ENCODE measurements at places on chromosomes 12 and 14. TPM values are rescaled to one million over a fixed set of nuclear protein-coding genes. Genes with fewer than 3 reads are reported as not detected.

DNA sequence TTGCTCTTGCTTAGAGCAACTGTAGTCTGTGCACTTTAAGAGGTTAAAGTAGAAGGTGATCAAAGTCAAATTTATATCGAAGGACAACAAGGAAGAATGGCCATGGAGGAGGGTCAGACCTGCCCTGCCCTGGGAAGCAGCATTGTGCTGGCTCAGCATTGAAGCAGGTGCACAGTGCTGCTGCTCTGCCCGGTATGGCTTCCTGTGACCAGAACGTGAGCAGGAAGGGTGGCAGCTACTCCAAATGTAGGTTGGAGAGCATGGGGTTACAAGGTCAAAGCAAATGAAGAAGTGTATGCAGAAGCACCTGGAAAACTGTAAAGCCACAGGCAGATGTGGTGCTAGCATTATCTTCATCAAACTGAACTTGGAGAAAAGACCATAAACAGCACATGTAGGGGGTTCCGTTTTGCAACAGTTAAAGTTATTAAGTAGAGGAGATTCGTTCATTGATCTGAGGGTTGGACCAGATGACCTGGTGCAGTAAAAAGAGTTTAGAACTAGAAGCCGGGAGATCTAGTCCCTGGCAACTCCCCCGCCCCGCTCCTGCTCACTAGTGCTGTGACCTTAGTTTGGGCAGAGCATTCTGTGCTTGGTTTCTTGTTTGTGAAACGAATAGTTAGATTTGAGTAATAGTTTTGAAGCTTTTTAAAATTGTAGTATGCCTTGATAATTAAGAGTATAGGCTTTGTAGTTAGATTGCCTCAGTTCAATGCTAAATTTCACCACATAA lies 84.2 kb downstream of the SCN8A start:
- DNase-seq = no peak

GRCh38 chr14:67242168-67242420 lies 859 bp downstream of the PALS1 start:
- no peak for DNase-seq

DNA sequence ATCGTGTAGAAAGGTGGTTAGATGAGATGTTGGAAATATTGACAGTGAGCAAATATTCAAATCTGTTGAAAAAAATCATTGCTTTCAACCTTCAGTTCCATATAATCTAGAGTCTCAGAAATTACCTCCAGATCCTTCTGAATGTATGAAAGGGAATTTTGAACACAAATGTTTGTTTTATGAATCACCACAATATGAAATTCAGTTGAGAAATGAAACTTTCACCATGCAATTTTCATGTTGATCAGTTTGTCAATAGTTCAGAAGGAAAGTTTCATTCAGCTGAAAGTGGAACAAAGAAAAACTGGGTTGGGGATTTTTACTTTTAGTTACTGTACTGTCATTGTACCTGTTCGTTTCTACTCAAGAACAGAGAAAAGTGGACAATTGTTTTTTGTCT lies 953.6 kb downstream of the SLC6A15 start:
- DNase-seq = no peak

DNA sequence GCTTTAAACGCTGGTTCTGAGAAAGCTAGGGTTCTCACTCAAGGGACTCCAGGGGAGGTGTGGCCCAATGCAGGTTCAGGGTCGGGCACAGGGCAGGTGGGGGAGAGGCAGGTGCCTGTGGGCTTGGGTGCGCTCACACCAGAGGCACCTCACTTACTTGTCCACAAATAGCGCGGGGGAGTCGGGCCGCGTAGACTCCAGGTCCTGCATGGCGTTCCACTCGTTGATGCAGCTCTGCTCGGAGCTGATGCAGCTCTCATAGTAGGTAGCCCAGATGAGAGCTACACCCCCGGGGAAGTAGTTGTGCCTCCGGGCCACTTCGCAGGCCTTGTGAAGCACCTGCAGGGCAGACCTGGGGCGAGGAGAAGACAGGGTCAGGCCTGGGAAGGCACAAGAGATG lies 49.9 kb downstream of the SSH1 start:
- no peak for DNase-seq

GRCh38 chr12:71415336-71416231 lies 24.0 kb upstream of the LGR5 start:
- peak; percentile 52 for DNase-seq

DNA sequence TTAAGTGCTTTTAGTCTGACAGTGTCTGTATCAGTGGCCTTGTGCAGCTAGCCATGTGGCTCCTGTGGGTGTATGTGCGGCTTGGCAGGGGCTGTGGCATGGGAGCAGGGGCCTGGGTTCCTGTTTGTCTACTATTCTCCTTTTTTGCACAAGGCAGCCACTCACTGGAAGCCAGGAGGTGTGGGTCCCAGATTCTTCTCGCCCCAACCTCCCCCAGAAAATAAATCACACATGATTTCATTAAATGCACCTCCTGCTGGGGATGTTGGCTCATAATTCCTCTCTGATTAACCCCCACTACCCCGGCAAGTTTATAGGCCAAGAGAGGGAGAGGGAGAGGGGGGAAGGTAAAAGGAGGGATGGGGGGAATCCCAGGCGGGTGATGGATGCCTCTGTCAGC lies 17.6 kb downstream of the CALCOCO1 start:
- DNase-seq = no peak

DNA sequence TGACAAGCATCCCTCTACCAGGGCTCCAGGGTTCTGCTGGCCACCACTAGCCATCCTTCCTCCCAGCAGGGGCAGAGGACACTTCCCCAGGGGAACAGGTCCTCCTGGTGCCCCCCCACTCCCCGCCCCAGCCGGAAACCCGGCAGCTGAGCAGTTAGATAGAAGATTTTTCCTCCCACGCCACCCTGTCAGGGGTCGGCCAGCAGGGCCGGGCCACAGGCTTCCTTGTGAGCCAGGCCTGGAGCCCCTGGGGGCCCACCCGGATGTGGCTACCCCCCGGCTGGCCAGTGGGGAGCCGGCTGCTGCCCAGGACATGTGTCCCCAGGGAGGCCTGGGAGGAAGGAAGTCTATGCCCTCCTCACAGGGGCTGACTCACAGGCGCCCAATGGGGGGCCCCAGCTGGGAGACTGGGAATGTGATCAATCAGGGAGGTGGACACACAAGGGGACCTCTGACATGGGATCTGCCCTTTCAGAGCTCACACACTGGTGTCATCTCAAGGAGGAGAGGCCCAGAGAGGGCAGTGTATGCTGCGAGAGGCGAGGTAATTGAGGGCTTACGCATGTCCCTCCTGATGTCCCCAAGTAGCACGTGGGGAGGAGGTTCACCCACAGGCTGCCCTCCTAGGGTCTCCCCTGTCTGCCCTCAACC lies 4.2 kb downstream of the SH2B3 start:
- DNase-seq = no peak

DNA sequence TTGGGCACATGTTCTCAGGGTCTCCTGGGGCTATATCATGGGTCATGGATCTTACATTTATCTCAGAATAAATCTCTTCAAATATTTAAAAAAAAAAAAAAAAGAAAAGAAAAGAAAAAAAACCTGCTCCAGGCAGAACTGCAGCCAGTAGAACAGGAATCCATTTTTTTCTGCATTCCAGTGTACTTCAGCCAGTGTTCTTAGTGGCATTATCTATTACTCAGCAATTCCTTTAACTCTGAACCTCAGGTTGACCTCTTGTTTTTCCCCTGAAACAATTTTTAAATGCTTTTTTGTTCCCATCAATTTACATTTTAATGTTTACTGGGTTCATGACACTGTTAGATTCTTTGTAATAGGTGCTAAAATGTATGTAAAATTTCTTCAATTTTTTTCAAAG lies 66.7 kb upstream of the STXBP6 start:
- no peak for DNase-seq

DNA sequence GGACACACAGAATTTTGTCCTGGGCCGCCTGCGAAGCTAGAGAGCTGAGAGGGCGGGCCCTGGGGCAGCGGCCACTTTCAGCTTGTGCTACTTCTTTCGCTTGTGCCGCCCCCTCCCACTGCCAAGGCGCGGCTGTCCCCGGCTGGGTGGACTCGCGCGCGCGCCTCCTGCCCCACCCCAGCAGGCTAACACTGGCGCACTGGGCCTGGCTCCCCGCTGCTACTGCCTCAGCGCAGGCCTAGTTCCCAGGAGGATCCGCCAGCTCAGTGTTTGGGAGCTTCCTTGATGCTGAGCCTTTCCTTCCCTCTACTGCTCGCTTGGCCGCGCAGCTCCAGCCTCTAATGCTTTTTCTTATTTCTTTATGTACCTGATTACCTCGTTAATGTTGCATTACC lies 27.4 kb upstream of the METAP2 start:
- DNase-seq = peak; percentile 6

- DNase-seq = no peak
Measured at GRCh38 chr12:17206553-17206952, 600.6 kb upstream of the LMO3 start.

GRCh38 chr14:102902523-102903247 lies 19.8 kb upstream of the AMN start:
- DNase-seq = no peak

DNA sequence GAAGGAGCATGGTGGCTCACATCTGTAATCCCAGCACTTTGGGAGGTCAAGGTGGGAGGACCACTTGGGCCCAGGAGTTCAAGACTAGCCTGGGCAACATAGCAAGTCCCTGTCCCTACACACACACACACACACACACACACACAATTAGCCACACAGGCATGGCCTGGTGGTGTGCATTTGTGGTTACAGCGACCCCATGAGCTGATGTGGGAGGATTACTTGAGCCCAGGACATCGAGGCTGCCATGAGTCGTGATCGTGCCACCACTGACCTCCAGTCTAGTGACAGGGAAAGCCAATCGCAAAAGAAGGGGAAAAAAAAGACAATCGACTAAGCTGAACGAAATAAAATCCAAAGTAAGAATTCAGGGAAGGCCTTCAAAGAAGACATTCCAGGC lies 67.9 kb downstream of the TBX3 start:
- no peak for DNase-seq

DNA sequence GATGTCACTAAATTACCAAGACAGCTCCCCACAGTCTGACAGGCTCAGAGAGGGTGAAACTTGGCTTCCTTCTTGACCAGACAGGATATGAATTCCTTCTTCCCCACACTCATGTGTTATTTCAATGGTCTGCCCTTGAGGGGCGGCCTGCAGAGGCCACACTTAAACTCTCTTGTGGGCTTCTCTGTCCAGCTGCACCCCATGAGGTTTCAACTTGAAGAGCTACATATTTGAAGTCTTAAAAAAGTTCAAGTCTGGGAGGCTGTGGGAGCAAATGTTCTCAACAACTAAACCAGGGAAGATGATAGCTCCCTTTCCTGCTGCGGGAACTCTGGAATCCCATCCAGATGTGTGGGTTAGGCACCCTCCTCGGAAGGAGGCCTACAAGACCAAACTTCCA lies 98.3 kb downstream of the TTC7B start:
- no peak for DNase-seq

DNA sequence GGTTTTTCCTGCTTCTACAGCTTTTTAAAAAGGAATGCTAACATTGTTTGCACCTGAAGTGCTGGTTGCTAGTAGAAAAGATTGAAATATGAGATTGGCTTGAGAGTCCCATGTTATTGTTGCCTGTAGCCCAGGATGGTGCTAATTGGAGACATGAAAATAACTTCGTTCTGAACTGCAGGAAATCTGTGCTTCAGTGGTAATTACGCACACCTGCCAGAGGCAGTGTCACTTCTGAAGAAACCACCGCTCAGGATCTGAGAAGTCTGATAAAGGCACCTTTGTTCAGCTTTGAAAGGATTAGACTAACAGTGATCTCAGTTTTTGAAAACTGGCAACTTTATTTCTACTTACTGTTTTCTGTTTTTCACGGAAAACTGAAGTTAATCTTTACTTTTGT lies 15.5 kb upstream of the ATP6V0A2 start:
- no peak for DNase-seq

DNA sequence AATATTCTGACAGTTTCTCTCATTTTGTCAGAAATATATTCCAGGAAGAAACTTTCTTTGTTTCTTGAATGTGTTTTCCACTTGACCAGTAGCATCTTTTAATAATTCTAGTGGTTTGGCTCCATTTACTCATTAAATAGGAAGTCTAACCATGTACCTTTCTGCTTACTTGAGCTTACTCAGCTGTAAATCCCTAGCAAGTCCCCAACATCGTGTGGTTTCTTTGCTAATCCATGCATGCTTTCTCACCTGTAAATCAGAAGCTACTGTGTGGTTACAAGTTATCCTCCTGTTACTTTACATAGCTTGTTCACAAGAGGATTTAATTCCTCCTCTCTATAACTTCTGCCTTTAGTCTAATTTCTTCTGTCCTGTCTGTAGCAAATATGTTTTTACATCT lies 227.7 kb downstream of the FSCB start:
- peak; percentile 77 for DNase-seq

DNA sequence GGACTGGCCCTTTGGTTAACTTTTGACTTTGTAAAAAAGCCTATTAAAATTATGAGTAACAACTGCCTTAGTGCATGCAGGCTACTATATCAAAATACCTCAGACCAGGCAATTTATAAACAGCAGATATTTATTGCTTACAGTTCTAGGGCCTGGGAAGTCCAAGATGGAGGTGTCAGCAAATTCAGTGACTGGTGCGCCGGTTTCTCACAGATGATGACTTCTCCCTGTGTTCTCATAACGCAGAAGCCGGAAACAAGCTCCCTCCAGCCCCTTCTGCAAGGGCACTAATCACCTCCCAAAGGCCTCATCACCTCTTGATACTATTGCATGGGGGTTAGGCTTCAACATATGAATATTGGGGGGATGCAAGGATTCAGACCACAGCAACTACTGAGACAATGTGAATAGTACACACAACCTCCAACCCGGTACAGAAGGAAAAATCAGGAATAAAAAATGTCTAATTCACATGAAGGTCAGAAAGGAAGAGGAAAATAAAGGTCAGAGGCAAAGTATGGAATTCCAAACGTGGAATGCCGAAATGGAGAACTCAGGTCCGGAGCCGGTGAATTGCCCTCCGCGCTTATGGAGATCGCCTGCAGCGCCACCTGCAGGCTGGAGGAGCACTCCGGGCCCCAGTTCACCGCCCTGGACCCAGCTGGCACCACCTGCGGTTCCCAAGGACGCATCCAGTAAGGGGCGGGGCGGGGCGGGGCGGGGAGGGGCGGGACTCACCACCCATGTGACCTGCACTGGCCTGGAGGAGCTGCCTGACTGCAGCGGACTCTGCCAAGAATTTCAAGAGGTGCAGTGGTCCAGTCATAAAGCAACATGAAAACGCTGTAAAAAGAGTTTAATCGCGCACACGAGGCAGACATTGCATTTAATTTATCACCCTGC lies 203.4 kb downstream of the KIF26A start:
- no peak for DNase-seq

Gene SLC16A7
- 59.0 TPM for total RNA-seq

Gene HCAR1
- total RNA-seq = 0.60 TPM

Gene EMC9
- total RNA-seq = 10.1 TPM

Gene NRIP2
- not detected for total RNA-seq

Gene NRXN3
- 2.9 TPM for total RNA-seq

Gene PTGR2
- 13.4 TPM for total RNA-seq

Gene SCN8A
- total RNA-seq = 1.0 TPM

Gene APOLD1
- 1.5 TPM for total RNA-seq

Gene MTHFD1
- 79.0 TPM for total RNA-seq

Gene TBX5
- not detected for total RNA-seq

Gene POTEG
- not detected for total RNA-seq

Gene BBS10
- total RNA-seq = 15.6 TPM

Gene BEST3
- 0.87 TPM for total RNA-seq

Gene HOTAIR
- total RNA-seq = not detected

All from renal cortical epithelial cell (primary cell).